T-helper 17 cell (primary cell): ENCODE measurements at places on chromosomes 4 and X.

- H3K4me3 ChIP-seq, result no peak overlapping the region
- H3K27me3 ChIP-seq, result peaks cover 8% of the 10 kb centered on the region
- H3K27ac ChIP-seq, result no peak overlapping the region
- no peaks in the 10 kb centered on the region for H3K36me3 ChIP-seq
These were observed 48.2 kb upstream of the H2AZ1 start for GRCh38 chr4:99998062-99998867.

- no peaks in the 10 kb centered on the region for H3K27me3 ChIP-seq
- no peaks in the 10 kb centered on the region for H3K4me1 ChIP-seq
These were observed 25.5 kb upstream of the HGFAC start for GRCh38 chr4:3416270-3416669.

DNA sequence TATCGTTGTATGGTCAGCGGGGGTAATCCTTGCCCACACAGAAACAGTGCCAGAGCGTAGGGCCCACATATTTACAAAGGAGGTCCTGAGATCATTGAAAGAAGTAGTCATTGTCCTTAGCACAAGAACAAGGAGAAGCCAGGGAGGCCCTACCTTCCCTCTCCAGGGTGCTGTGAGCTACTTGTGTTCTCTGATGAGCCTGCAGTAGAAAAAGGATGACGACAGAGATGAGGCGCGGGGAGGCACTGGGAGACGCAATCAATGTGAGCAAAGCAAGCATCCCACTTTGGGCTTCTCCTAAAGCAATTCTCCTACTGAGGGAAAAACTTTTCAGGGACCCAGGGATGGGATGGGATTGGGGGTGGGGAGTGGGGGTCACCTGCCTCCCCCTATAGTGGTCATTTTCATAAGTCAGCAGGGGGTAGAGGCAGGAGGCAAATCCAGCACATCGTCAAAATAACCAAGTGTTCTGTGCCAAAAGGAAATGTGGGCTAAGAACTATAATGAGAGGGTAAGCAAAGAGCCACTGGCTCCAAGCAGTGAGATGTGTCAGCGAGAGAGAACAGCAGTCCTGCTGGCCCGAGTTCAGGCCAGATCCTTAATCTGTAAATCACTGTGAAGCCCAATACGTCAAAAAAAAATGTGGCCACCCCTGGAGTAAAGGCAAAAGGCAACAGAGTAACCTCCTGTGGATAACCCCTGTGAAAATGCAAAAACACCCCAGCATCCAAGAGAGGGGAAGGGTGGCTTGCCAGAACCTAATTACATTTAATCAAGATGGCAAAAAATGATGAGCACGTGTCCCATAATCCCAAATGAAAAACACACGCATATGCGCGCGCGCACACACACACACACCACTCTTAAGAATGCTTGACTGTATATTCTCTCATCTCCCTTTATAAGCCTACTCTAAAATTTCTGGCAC is 136.6 kb upstream of the HHIP start:
- H3K4me1 ChIP-seq, result no peaks in the 10 kb centered on the region
- H3K4me3 ChIP-seq, result no peak overlapping the region
- DNase-seq, result no peak
- no peak overlapping the region for H3K27ac ChIP-seq

DNA sequence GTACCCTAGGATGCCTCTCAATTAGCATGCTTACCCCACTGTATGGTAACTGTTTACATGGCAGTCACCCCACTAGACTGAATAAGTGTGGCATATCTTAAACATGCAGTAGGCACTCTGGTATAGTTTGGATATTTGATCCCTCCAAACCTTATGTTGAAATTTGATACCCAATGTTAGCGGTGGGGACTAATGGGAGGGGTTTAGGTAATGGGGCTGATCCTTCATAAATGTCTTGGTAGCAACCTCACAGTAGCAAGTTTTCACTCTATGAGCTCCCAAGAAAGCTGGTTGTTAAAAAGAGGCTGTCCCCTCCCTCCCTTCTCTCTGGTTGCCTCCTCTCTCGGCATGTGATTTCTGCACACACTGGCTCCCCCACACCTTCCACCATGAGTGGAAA is 10.1 kb downstream of the TMEM150C start:
- H3K4me1 ChIP-seq, result no peaks in the 10 kb centered on the region
- no peak overlapping the region for H3K4me3 ChIP-seq
- H3K27me3 ChIP-seq, result peaks cover 28% of the 10 kb centered on the region
- no peaks in the 10 kb centered on the region for H3K36me3 ChIP-seq
- no peak overlapping the region for H3K27ac ChIP-seq

DNA sequence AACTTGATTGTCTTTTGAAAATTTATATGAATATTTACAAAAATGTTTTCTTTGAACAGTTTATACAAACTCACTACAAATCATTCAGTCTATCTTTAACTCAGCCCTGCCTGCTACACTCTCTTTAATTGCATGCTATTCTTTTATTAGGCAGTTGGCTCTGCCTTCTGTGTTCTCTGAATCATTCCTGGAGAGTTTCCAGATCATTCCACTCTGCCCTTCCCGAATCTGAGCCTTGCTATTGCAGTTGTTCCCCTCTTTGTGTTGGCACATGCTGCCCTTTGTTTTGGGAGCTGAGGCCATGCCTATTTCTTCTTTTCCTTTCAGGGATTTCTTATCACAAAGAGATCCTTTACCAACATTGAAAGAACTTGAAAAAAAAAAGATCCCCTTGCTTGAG is 8.7 kb upstream of the TECRL start:
- H3K4me1 ChIP-seq, result no peaks in the 10 kb centered on the region
- H3K36me3 ChIP-seq, result no peaks in the 10 kb centered on the region
- no peak overlapping the region for H3K4me3 ChIP-seq
- H3K27ac ChIP-seq, result no peak overlapping the region
- no peak for DNase-seq

DNA sequence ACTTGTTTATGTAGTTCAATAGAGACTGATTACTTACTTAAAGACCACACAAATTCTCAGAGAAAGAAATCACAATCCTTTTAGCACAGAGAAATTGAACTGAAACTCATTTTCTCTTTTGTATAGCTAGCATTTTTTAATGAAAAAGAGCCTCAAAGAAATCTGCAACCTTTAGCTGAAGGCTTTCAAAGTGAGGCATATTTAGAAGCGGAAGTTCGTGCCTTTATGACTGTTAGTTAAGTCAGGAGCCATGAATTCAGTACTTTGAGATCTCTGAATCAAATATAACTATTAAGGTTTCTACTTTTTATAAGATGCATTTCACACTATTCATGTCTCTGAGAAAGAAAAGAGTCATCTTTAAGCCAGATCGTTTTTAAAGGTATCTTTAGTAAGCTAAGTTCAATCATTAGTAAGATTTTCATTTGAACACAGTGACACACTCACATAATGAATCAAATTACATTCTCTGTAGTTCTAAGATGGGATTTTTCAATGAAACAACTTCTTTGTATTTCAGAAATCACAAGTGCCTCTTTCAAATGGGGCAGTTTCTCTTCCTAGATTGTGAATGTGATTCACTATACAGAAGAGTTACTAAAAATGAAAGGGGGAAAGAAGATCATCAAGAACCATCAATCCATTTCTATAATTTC is 61.4 kb downstream of the SMARCA1 start:
- no peaks in the 10 kb centered on the region for H3K4me1 ChIP-seq
- H3K27ac ChIP-seq, result no peak overlapping the region
- no peak overlapping the region for H3K4me3 ChIP-seq
- H3K36me3 ChIP-seq, result no peaks in the 10 kb centered on the region
- H3K27me3 ChIP-seq, result peaks cover 5% of the 10 kb centered on the region

DNA sequence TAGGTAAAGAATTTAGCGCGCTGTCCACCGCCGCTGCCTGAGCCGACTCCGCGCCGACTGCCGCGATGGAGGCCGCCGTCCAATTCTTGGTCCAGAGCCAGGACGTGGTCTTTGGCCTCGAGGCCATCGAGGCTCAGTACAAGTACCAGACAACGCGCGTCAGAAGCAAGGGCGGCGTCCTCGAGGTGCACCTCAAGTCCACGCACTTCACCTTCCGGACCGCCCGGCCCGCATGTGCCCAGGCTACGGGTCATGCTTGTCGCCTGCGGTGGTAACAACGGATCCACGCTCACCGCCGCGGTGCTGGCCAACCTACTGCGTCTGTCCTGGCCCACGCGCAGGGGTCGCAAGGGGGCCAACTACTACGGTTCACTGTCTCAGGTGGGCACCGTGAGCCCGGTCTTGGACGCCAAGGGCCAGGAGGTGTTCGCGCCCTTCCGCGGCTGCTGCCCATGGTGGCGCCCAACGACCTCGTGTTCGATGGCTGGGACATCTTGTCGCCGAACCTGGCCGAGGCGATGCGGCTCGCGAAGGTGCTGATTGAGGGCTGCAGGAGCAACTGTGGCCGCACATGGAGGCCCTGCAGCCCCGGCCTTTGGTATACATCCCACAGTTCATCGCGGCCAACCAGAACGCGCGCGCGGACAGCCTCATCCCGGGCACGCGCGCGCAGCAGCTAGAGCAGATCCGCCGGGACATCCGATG is 128.0 kb downstream of the ANAPC4 start:
- H3K4me1 ChIP-seq, result no peaks in the 10 kb centered on the region
- no peak for DNase-seq
- H3K36me3 ChIP-seq, result no peaks in the 10 kb centered on the region
- peaks cover 13% of the 10 kb centered on the region for H3K27me3 ChIP-seq
- no peak overlapping the region for H3K27ac ChIP-seq

- H3K27me3 ChIP-seq, result no peaks in the 10 kb centered on the region
- H3K4me3 ChIP-seq, result no peak overlapping the region
- H3K27ac ChIP-seq, result no peak overlapping the region
- no peak for DNase-seq
These were observed 11.8 kb downstream of the ARSJ start for GRCh38 chr4:113967687-113968086.

- H3K27ac ChIP-seq, result no peak overlapping the region
- H3K4me3 ChIP-seq, result peak overlapping the region; percentile 33
- H3K4me1 ChIP-seq, result peaks cover 4% of the 10 kb centered on the region
- no peaks in the 10 kb centered on the region for H3K27me3 ChIP-seq
- H3K36me3 ChIP-seq, result peaks cover 3% of the 10 kb centered on the region
These were observed 22.0 kb upstream of the FAM9C start for GRCh38 chrX:13066391-13066790.

GRCh38 chrX:98068024-98068580 is 1184.4 kb downstream of the RPA4 start:
- no peaks in the 10 kb centered on the region for H3K4me1 ChIP-seq
- H3K27ac ChIP-seq, result no peak overlapping the region
- DNase-seq, result no peak
- H3K4me3 ChIP-seq, result no peak overlapping the region
- no peaks in the 10 kb centered on the region for H3K36me3 ChIP-seq

DNA sequence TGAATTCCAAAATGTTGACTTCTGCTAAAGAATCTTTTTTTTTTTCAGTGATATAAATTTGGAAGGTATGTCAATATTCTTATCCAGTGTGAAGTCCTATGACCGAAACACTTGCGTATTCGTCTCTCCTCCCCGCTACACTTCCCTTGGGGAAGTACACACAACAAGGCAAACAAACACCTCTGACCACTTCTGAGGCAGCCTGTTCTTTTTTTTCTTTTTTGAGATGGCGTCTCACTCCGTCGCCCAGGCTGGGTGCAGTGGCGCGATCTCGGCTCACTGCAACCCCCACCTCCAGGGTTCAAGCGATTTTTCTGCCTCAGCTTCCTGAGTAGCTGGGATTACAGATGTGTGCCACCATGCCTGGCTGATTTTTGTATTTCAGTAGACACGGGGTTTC is 78.1 kb upstream of the DHRSX start:
- peaks cover 55% of the 10 kb centered on the region for H3K27me3 ChIP-seq
- H3K4me3 ChIP-seq, result no peak overlapping the region
- peaks cover 6% of the 10 kb centered on the region for H3K36me3 ChIP-seq
- H3K27ac ChIP-seq, result no peak overlapping the region

DNA sequence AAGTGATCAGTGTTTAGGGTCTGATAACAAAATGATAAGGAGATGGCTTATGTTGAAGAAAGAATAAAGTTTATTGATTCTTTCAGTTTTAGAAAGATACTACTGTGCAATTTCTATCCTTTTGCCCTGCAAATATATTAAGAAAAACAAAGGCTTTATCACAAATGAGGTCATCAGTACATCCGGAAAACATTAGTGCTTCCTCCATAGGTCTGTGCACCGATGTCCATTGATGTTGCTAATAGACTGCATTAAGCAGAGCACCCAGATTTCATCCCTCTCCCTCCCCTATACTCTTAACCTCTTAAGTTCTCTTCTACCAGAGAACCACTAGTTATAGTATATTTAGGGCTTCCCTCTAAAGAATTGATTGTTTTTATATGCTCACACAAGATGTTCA is 53.7 kb upstream of the HHIP start:
- DNase-seq, result no peak
- H3K27ac ChIP-seq, result no peak overlapping the region
- H3K36me3 ChIP-seq, result no peaks in the 10 kb centered on the region
- H3K27me3 ChIP-seq, result no peaks in the 10 kb centered on the region
- no peak overlapping the region for H3K4me3 ChIP-seq

GRCh38 chr4:82758701-82759685 is 39.6 kb downstream of the SCD5 start:
- no peaks in the 10 kb centered on the region for H3K36me3 ChIP-seq
- no peak for DNase-seq
- H3K4me3 ChIP-seq, result no peak overlapping the region
- H3K4me1 ChIP-seq, result peaks cover 1% of the 10 kb centered on the region
- H3K27me3 ChIP-seq, result peaks cover 31% of the 10 kb centered on the region
- no peak overlapping the region for H3K27ac ChIP-seq

GRCh38 chr4:177879851-177880250 is 437.6 kb upstream of the AGA start:
- no peak for DNase-seq
- H3K27me3 ChIP-seq, result no peaks in the 10 kb centered on the region
- no peak overlapping the region for H3K27ac ChIP-seq
- no peaks in the 10 kb centered on the region for H3K4me1 ChIP-seq

DNA sequence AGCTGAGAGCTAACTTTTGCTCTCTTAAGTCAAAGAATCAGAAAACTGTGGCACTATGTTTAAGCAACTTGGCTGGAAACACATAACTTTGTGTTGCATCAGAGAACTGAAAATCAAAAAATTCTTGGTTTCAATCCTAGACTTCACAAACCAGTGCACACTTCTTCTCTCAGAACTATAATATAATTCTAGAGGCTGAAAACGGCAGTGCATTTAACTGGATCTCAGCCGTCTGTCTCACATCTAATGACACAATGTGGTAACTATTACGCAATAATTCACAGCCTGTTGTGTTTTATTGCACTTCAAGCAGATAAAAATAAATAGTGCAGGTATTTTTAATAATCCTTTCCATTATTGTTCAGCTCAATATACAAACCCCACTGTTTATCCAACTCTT is 260.6 kb upstream of the DIAPH2 start:
- no peak overlapping the region for H3K27ac ChIP-seq
- H3K36me3 ChIP-seq, result no peaks in the 10 kb centered on the region
- H3K4me1 ChIP-seq, result no peaks in the 10 kb centered on the region
- no peak overlapping the region for H3K4me3 ChIP-seq
- no peaks in the 10 kb centered on the region for H3K27me3 ChIP-seq

- no peak for DNase-seq
- H3K4me1 ChIP-seq, result peaks cover 2% of the 10 kb centered on the region
- H3K36me3 ChIP-seq, result peaks cover 4% of the 10 kb centered on the region
- no peaks in the 10 kb centered on the region for H3K27me3 ChIP-seq
- no peak overlapping the region for H3K4me3 ChIP-seq
These were observed 156.8 kb upstream of the MAB21L2 start for GRCh38 chr4:150425161-150425560.
